ENCODE measurements at places on chromosomes 6 and 20.

GRCh38 chr6:13288969-13289391, 39.4 kb downstream of the TBC1D7 start:
- DNase-seq, result no peak

- DNase-seq, result no peak
These were observed 69.6 kb upstream of the ADGRF1 start for GRCh38 chr6:47111685-47112084.

DNA sequence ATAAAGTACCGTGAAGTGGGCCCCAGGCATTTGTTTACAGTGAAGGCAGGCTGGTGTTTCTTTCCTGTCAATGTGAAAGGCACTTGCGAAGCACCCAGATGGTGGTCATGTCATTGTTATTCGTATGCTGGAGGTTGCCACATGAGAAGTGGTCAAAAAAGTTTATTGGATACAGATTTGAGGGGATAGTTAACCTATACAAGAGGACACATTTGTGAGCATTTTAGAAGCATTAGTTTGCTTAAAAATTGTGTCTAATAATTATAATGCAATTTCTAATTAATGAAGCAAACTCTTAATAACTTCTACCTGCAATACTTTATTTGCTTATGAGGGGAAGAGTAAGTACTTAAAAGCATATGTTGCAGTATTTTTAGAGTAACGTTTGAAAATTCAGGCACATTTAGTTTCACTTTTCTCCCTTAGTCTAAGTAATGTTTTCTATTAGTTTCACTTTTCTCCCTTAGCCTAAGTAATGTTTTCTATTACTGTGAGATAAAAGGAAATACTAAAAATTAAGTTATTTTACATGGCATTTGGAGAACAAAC, 120.7 kb upstream of the CLDN20 start:
- no peak for DNase-seq

- no peak for DNase-seq
These were observed 61.9 kb downstream of the CBFA2T2 start for GRCh38 chr20:33551778-33552177.

- peak; percentile 21 for DNase-seq
These were observed 8.8 kb upstream of the NDRG3 start for GRCh38 chr20:36754656-36755222.

GRCh38 chr20:36148439-36148838, 6.1 kb upstream of the EPB41L1 start:
- no peak for DNase-seq

Measured in GF-D8 (cell line).